ENCODE measurements at places on chromosomes 11 and 22.
A peak's percentile ranks its signal among the peaks of the same experiment; 100 is the strongest.

- DNase-seq: peak; percentile 89
Observed at GRCh38 chr22:39598017-39598965, 27.7 kb downstream of the CACNA1I start.

- DNase-seq: no peak
Observed at GRCh38 chr11:22792497-22792896, 37.1 kb downstream of the SVIP start.

DNA sequence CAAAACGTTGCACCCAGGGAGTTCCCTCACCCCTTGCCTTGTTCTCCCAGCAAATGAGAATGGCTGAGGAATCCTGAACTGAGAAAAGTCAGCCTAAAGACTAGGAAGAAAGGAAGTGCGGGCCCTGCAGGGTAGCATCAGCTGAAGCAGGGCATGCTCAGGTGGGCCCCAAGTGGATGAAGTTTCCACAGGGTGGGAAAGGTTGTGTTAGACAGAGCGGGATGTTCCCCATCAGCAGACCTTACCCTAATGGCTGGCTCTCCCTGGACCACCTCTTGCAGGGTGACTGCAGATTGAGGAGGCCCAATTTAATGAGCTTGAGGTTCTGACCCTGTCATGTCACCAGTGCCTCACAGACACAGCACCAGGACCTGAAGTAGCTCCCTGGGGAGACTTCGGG, 81.5 kb upstream of the MYOD1 start:
- no peak for DNase-seq

GRCh38 chr11:22671751-22672150, 5.3 kb downstream of the GAS2 start:
- no peak for DNase-seq
